ENCODE measurements at places on chromosomes 3 and 15.
A peak's percentile ranks its signal among the peaks of the same experiment; 100 is the strongest.

GRCh38 chr3:173584093-173584837 lies 186.7 kb downstream of the NLGN1 start:
- no peak for DNase-seq

DNA sequence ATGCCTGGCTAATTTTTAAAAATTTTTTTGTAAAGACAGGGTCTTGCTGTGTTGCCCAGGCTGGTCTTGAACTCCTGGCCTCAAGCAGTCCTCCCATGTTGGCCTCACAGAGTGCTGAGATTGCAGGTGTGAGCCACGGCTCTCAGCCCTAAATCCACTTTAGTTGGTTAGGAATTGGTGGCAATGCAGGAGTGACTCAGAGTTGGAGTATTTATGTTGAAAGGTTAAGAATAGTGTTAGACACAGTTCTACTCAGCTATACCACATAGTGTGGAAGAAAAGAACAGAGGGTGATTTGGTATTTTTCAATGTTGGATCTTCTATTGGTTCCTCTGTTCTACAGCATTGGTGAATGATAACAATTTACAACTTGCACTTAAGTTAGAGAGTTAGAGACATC lies 7.6 kb downstream of the ZNF639 start:
- DNase-seq = no peak

- peak; percentile 43 for DNase-seq
Observed at GRCh38 chr3:46663591-46664135, 29.8 kb downstream of the ALS2CL start.

DNA sequence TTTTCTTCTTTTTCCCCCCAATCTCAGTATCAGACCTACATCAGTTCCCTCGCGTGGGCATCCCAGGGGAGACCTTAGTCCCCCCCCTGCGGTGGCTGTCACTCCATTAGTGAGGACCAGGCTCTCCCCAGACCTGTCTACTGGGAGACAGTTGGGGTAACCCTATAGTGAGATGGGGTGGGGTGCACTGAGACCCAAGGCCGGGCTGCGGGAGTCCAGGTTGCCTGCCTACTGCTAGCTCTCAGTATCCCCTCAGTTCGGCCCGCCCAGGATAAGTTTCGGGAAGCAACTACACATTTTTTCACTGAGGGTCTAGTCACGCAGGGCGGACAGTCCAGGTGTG lies 671 bp upstream of the DCUN1D1 start:
- DNase-seq = no peak

All from NCI-H524 treated with DMSO at 0.1 percent for 48 hours (cell line).